Activated CD4-positive, alpha-beta T cell treated with anti-CD3 and anti-CD28 coated beads, Interleukin-2, amount 10 ng/mL, durations not matched to agents 7 days and 5 days (primary cell): ENCODE measurements at places on chromosomes 4 and X.
A peak's percentile ranks its signal among the peaks of the same experiment; 100 is the strongest.

- DNase-seq = peak; percentile 18
Observed at GRCh38 chrX:150570512-150570911, 2.1 kb downstream of the MTM1 start.

GRCh38 chr4:140163029-140163810, 9.2 kb upstream of the MAML3 start:
- no peak for DNase-seq

DNA sequence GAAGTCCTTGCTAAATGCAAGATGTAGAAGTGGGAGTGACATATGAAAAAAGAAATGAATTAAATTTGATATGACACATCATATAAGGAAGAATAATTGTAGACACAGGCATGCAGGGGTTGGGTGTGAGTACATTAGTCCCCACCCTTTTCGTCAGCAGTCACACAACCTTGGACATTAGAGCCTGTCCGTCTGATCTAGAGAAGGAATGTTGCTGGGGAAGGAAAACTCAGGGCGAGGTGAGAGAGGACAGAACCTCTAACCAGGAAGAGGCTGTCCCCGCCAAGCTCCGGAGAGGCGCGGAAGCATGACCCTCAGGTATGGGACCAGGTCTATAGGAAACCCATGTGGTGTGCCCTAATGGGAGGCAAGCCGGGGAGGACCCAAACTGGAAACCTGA, 102.1 kb downstream of the RELL1 start:
- no peak for DNase-seq

- no peak for DNase-seq
Observed at GRCh38 chr4:77015390-77015789, 60.4 kb downstream of the CCNI start.

GRCh38 chrX:10884246-10884645, 226.9 kb upstream of the HCCS start:
- DNase-seq = no peak

DNA sequence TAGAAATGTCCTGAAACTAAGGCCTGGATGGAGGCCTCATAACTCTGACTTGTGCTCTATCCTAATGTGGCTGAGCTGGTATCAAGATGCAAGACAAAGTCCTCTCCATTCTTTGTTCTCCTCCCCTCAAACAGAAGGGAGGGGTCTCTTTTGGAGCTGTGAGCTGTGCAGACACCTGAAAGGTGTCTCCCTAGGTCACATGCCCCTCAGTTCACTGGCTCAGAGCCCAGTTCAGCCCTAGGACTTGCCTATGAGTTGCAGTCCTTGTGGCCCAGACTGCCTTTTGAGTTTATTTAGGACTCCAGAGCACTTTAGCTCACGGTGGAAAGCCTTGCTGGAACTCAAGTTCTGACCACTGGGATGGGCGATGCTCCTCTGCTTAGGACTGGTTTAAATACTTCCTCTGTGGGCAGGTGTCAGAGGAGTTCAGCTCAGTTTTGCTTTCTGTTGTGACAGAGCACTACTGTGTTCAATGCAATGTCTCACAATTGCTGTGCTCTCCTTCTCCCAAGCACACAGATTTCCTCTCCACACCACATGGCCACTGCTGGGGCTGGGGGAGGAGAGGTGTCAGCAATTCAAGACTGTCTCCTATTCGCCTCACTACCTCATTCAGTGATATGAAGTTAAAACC, 84.8 kb upstream of the ZNF827 start:
- no peak for DNase-seq
